NCI-H2171 (cell line): ENCODE measurements at places on chromosomes 2 and 18.

- DNase-seq, result no peak
Observed at GRCh38 chr2:150618245-150618895, 130.9 kb upstream of the RND3 start.

DNA sequence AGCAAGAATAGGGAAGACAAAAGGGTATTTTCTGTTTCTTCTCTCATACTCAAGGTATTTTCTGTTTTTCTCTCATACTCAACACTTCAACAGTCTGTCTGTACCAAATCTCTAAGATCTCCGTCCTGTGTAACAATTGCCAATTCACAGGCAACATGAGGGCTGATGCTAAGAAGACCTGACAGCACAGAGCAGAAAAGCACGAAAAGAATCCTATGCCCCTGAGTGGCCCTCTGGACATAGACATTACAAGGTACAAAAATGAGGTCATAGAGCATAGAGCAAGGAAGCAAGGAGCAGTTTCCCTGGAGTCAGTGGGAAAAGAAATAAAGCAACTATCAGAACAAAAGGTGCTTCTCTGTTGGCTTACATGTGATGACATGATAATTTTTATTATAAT lies 1612.6 kb upstream of the CELF4 start:
- no peak for DNase-seq

DNA sequence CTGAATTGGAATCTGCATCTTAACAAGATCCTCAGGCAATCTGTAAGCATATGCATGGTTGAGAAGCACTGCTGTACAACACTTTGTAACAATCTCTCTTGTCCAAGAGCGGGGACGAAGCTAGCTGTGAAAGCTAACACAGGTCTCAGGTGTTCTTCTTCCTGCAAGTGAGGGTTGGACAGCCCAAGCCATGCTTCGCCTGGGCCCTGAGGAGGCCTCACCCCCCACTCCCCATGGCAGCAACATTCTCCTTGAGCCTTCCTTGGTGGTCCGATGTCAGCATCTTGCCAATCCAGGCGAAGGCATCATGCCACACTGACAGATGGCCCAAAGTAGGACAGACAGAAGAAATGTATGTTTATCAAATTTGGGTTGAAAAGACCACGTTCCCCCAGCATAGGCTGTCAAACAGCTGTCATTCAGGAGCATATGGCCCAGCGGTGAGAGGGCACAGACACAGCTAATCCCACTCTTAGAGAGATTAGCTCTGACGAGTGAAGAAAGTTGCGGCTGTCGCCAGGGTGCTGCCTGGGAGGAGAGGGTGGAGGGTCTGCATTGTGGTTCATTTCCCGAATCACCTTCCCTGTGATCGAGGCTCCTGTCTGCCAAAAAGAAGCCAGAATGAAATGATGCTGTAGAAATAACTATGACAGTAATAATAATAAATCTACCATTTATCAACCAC lies 344.7 kb downstream of the MYCN start:
- DNase-seq, result no peak

- no peak for DNase-seq
Observed at GRCh38 chr2:33784488-33784887, 185.4 kb upstream of the FAM98A start.

- DNase-seq, result no peak
Observed at GRCh38 chr2:221555494-221555846, 16.6 kb downstream of the EPHA4 start.

DNA sequence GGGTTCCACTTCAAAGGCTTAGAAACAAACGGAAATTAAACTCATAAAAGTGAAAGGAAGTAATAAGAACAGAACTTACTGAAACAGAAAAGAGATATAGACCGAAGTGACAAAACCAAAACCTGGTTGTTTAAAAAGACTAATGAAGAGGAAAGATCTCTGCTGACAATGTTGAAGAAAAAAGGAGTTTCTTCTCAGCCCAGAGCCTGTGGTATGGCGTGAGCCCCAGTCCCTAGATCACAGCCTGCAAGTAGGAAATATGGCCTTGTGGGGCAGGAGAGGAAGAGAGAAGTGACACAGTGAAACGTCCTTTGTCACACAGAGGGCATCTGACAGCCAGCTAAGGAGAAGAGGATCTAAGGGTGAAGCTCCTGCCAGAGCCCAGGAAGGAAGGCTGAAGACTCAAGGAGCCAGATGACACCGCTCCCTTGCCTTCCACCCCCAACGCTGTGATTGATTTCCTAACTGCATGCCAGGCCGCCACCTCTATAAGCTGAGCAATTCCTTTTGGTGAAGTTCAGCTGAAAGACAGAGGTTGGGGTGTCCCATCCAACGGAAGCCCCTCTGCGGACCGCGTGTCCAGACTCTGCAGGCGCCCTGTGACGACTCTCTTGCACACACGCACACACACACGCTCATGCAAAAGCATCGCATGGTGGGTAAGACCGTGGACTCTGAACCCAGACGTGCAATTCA lies 141.1 kb downstream of the HDAC4 start:
- DNase-seq, result no peak

DNA sequence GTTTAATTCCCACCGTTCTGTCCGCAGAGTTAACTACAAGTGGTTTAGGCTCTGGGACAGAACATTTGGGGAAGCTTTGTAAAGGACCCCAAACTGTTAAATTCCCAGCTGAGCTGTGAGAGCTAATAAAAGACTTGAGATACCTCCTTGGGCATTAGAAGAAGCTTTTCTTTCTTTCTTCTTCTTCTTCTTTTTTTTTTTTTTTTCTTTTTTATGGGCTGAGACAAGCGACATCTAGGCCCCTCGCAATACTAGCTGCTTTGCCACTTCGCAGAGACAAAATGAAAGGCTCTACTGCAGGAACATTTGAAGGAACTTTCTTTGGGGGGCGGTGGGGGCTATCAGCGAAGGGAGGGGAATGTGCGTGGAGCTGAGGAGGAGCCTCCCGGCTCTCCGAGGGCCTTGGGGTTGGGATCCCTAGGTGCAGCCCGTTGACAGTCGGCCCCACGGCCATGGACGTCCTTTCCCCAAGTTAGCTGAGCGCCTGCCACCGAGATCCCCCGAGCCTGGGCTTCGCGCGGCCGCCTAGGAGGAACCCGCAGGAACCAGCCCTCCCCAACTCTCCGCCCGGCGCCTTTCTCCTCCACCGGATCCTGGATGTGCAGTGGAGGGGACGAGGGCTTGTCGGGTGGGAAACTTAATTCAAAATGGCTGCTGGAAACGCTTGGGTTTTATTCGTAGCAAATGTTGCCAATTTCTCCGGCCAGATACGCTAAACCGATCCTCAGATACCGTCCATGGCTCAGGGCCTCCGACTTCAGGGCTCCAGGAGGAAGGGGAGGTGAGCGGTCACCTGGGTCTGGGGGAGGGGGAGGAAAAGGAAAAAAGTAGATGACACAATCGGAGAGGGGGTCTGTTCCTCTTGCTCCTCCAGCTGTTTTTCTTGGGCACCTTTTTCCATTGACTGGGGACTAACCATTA lies 4.2 kb downstream of the MEIS1 start:
- no peak for DNase-seq

DNA sequence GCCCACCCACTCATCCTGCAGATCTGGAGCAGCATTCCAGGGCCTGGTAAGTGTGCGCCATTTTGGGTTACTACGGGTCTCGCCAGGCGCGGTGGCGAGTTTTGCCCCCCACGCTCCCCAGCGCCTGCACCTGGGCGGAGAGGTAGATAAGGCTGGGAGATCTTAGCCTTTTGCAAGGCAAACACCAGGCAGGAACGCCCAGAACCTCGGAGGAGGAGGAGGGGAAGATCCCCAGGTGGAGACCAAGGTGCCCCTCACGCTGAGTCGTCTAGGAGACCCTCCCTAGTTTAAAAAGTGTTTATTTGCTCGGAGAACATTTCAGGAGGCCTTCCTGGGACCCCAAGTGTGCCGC lies 365 bp upstream of the RAMP1 start:
- no peak for DNase-seq

GRCh38 chr2:118593257-118593656 lies 254.2 kb downstream of the EN1 start:
- no peak for DNase-seq

DNA sequence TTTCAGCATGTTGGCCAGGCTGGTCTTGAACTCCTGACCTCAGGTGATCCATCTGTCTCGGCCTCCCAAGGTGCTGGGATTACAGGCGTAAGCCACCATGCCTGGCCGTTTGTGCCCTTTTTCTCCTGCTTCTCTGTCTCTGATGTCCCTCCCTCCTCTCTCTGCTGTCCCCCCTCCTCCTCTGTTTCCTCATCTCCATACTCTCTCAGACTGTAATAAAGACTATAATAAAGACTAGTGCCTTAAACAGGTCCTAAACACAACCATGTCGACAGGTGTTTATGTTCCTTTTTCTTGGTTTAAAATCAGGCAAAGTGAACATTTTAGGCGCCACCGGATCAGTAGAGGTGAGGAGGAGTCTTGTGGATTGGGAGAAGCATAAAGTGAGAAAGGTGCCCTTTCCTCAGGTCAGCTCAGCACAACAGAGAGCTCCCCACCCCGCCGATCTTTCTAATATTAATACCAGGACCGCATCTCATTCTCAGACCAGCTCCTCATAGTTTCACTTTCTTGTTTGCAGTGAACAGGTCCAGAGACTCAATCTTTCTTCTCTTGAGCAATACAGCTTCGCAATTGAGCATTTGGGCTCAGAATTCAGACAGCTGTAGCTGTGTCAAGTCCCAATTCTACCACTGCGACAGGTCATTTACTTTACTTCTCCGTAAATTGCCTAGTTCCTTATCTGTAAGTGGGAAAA lies 23.7 kb downstream of the TIMM21 start:
- no peak for DNase-seq
